ENCODE measurements at places on chromosomes 5 and 9. TPM values are rescaled to one million over a fixed set of nuclear protein-coding genes. Genes with fewer than 3 reads are reported as not detected.

- DNase-seq: no peak
These were observed 449.6 kb downstream of the SLCO4C1 start for GRCh38 chr5:101846496-101846895.

The SLC25A2 gene
- total RNA-seq: under 0.01 TPM

- no peak for DNase-seq
These were observed 21.1 kb upstream of the EEIG1 start for GRCh38 chr9:128001779-128002298.

The RFX3 gene
- total RNA-seq: 4.9 TPM

The GARIN3 gene
- not detected for total RNA-seq

DNA sequence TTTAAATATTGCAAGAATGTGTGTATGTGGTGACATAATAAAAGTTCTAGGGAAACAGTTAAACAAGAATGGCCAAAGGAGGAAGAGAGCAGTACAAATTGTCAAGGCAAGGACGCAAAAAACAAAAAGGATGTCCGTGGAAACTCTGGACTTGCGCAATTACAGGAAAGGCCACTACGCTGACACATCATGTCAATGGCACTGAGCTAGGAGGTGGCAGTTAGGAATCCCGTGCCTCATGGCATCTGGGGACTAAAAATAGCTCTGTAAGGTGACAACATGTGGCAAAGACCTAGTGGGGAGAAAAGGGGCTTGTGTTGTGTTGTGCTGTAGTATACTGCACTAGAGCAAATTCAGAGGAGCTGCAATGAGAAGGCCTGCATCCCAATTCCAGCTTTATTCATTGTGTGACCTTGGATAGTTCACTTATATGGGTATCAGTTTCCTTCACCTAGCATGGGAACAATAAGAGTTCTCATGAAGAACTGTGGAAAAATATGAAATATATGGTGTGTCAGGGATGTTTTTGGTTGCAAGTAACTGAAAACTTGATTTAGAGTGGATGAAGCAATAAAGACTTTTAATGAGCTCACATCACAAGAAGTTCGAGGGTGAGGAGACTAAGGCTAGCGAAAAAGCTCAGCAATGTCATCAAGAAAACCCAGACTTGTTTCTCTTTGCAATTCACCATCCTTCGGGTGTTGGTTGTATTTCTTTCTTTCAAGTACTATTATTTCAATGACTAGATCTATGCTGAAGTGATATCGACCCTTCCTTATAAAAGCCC, 124.1 kb upstream of the STC2 start:
- peak; percentile 73 for DNase-seq

The CAMK2A gene
- total RNA-seq: not detected

- no peak for DNase-seq
These were observed 285.3 kb downstream of the ENC1 start for GRCh38 chr5:74355041-74355824.

GRCh38 chr9:121299467-121300282, 31.7 kb downstream of the GSN start:
- peak; percentile 57 for DNase-seq

The C9orf153 gene
- 0.38 TPM for total RNA-seq

The GRIA1 gene
- total RNA-seq: under 0.01 TPM

GRCh38 chr9:91848146-91848545, 101.9 kb downstream of the ROR2 start:
- no peak for DNase-seq

The IL5 gene
- not detected for total RNA-seq

The CCDC192 gene
- total RNA-seq: not detected

The MARCOL gene
- total RNA-seq: not detected

The GEMIN5 gene
- total RNA-seq: 12.2 TPM

- DNase-seq: no peak
These were observed 19.0 kb downstream of the CMBL start for GRCh38 chr5:10288592-10289219.

The TAF11L10 gene
- total RNA-seq: not detected

Measured in dermis microvascular lymphatic vessel endothelial cell (primary cell).